ENCODE measurements at places on chromosomes 5 and 9. TPM values are rescaled to one million over a fixed set of nuclear protein-coding genes. Genes with fewer than 3 reads are reported as not detected.

Gene RANBP17
- total RNA-seq, result 20.6 TPM

Gene C9orf50
- total RNA-seq, result not detected

Gene CER1
- total RNA-seq, result not detected

Gene SOX30
- not detected for total RNA-seq

Gene CCNI2
- 0.11 TPM for total RNA-seq

Gene SERF1A
- 4.9 TPM for total RNA-seq

Gene IGFBPL1
- not detected for total RNA-seq

Gene EIF4E1B
- not detected for total RNA-seq

Gene TRPM3
- total RNA-seq, result 0.11 TPM

Gene PGGT1B
- total RNA-seq, result 19.5 TPM

Gene HK3
- total RNA-seq, result not detected

Gene KLF4
- 4.6 TPM for total RNA-seq

Gene TAF11L7
- not detected for total RNA-seq

Gene FOXD1
- 0.09 TPM for total RNA-seq

Gene IL3
- not detected for total RNA-seq

Gene EXD3
- 14.6 TPM for total RNA-seq

Gene CDKN2A
- 2.5 TPM for total RNA-seq

Gene SLC4A9
- total RNA-seq, result not detected

Gene HDAC3
- 55.4 TPM for total RNA-seq

Gene BRD9
- total RNA-seq, result 32.7 TPM

Gene SHLD3
- 3.3 TPM for total RNA-seq

Gene SLCO6A1
- not detected for total RNA-seq

Gene C9orf153
- total RNA-seq, result 0.34 TPM

Gene PAEP
- total RNA-seq, result not detected

Gene STC2
- 24.4 TPM for total RNA-seq

Gene IFNA2
- total RNA-seq, result not detected

Gene SLC28A3
- total RNA-seq, result under 0.01 TPM

Gene PDCD1LG2
- 0.54 TPM for total RNA-seq

Gene PCDHAC2
- 0.17 TPM for total RNA-seq

Gene SH2D3C
- total RNA-seq, result 51.5 TPM

Gene LIX1
- not detected for total RNA-seq

Gene SPATA31C1
- not detected for total RNA-seq

Gene STRBP
- 13.0 TPM for total RNA-seq

Gene NEURL1B
- 0.11 TPM for total RNA-seq

Gene PCDHGB4
- total RNA-seq, result 11.3 TPM

Gene CCDC192
- total RNA-seq, result not detected

Gene CDHR2
- total RNA-seq, result under 0.01 TPM

Gene IFNA8
- total RNA-seq, result not detected

Gene EMB
- total RNA-seq, result 0.11 TPM

Gene ACSL6
- total RNA-seq, result 0.65 TPM

Gene DRD1
- not detected for total RNA-seq

Gene SLCO4C1
- total RNA-seq, result not detected

Gene INSL4
- total RNA-seq, result not detected

Gene CORO2A
- 0.76 TPM for total RNA-seq

Gene PALM2AKAP2
- 0.09 TPM for total RNA-seq

Gene SLC25A2
- 0.09 TPM for total RNA-seq

Gene SMIM33
- not detected for total RNA-seq

Gene ACER2
- total RNA-seq, result 11.2 TPM

Gene SH3GL2
- total RNA-seq, result not detected

Gene ZNF879
- 6.4 TPM for total RNA-seq

Gene TMC1
- total RNA-seq, result 0.22 TPM

Gene LCN10
- total RNA-seq, result not detected

Gene PLPPR1
- total RNA-seq, result under 0.01 TPM

Gene LYRM7
- total RNA-seq, result 3.6 TPM

Gene HCN1
- not detected for total RNA-seq

Gene MCIDAS
- total RNA-seq, result not detected

All from dermis lymphatic vessel endothelial cell (primary cell).